ENCODE measurements at places on chromosomes 11 and 22. TPM values are rescaled to one million over a fixed set of nuclear protein-coding genes. Genes with fewer than 3 reads are reported as not detected.

GRCh38 chr11:115984228-115984627, 480.0 kb upstream of the CADM1 start:
- no peaks in the 10 kb centered on the region for H3K36me3 ChIP-seq
- peaks cover 6% of the 10 kb centered on the region for H3K4me1 ChIP-seq
- H3K27ac ChIP-seq = no peak overlapping the region
- no peak overlapping the region for H3K4me3 ChIP-seq
- H3K27me3 ChIP-seq = no peaks in the 10 kb centered on the region

GRCh38 chr11:33829430-33830141, 55.3 kb upstream of the FBXO3 start:
- peaks cover 50% of the 10 kb centered on the region for H3K27me3 ChIP-seq
- no peak for DNase-seq
- peak overlapping the region; percentile 5 for H3K27ac ChIP-seq
- H3K36me3 ChIP-seq = peaks cover 2% of the 10 kb centered on the region
- peaks cover 6% of the 10 kb centered on the region for H3K4me1 ChIP-seq

DNA sequence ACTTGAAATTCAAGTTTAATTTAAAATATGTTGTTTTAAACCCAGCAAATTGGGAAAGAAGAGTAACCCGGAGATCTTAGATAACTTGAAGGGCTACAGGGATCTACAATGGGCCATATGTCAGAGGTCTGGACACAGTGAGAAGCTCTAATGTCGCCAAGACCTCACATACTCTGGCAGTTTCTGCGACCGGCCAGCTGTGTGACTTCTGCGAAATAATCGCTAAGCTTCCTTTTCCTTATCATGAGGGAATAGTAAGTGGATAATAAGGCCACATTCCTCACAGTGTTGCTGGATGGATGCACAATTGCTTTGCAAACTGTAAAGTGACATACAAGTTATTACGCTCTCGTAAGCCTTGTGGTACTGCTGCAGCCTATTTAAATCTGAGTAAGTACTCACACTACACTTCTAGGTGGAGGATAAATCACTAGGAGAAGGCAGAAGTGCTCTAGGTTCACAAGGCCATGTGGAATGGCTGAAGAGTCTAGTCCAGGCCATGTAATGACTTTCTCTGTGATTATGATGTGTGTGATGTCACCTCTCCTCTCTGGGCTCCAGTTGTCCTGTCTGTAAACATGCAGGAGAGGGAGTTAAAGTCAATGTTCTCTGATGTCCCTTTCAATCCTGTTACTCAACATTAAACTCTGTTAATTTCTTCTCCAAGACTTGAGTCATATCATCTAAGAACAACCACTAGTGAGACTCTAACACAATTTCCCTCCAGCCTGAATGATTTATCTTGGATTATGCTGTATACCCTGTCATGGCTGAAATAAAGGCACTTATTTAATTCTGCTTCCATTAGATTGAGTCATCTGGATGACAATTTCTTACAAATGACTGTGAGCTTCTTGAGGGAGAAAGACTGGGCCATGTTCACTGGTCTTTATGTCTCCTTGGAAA, 192.6 kb upstream of the NARS2 start:
- no peak for DNase-seq
- H3K27ac ChIP-seq = no peak overlapping the region
- H3K27me3 ChIP-seq = no peaks in the 10 kb centered on the region
- no peak overlapping the region for H3K4me3 ChIP-seq
- no peaks in the 10 kb centered on the region for H3K36me3 ChIP-seq

- no peak for DNase-seq
- peaks cover 48% of the 10 kb centered on the region for H3K27me3 ChIP-seq
- H3K4me1 ChIP-seq = no peaks in the 10 kb centered on the region
- H3K4me3 ChIP-seq = no peak overlapping the region
Measured at GRCh38 chr22:22754961-22755777, 110.8 kb downstream of the GGTLC2 start.

DNA sequence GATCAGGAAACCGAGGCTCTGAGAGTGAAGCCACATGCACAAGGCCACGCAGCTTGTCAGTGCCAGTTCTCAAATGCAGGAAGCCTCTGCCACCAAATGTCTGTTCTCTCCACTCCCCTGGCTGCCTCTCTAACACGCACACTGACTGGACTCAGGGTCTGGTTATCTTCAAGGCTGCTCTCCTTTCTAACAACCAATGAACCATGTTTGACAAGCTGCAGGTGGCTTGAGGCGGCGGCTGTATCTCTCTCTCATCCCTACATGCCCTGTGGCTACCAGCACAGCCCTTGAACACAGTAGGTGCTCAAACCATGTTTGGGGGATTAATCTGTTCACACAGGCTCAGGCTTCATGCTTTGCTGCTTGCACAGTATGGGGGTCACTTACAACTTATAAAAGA, 23.7 kb downstream of the MFNG start:
- no peak overlapping the region for H3K27ac ChIP-seq
- no peaks in the 10 kb centered on the region for H3K36me3 ChIP-seq
- DNase-seq = no peak
- H3K4me1 ChIP-seq = no peaks in the 10 kb centered on the region

- DNase-seq = peak; percentile 80
- H3K4me3 ChIP-seq = no peak overlapping the region
- no peak overlapping the region for H3K27ac ChIP-seq
- H3K27me3 ChIP-seq = no peaks in the 10 kb centered on the region
Measured at GRCh38 chr22:21443057-21443734, 24.0 kb upstream of the TMEM191C start.

DNA sequence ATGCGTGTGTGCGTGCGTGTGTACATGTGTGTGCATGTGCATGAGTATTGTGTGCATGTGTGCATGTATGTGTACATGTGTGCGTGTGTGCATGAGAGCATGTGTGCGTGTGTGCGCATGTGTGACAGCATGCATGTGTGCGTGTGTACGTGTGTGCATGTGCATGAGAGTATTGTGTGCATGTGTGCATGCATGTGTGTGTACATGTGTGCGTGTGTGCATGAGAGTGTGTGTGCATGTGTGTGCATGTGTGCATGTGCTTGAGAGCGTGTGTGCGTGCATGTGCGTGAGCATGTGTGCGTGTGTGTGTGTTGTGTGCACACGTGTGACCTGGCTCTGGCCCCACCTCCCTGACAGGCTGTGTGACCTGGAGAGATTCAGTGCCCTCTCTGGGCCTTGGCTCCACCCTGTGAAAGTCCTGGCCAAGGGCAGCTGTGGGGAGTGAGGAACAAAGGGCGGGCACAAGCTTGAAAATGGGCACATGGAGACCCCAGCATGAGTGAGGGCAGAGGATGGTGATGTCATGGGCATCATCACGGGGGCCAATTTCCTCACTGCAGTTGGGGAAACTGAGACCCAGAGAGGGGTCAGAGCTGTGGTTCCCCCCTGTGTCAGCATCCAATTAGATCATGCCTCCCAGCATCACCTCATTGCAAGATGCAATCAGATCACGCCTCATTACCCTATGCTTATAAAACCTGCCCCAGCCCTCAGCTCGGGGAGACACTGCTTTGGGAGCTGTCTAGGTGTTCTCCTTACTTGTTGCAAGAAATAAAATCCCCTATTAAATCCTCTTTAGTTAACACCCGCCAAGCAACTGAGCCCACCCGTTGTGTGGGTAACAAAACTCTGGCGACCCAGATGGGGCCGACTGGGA, 658 bp downstream of the ACY3 start:
- H3K4me1 ChIP-seq = no peaks in the 10 kb centered on the region
- no peak overlapping the region for H3K4me3 ChIP-seq
- H3K36me3 ChIP-seq = no peaks in the 10 kb centered on the region
- peaks cover 16% of the 10 kb centered on the region for H3K27me3 ChIP-seq
- H3K27ac ChIP-seq = no peak overlapping the region

GRCh38 chr11:94201004-94201465, 72.4 kb downstream of the PANX1 start:
- no peaks in the 10 kb centered on the region for H3K4me1 ChIP-seq
- no peak overlapping the region for H3K27ac ChIP-seq
- H3K4me3 ChIP-seq = no peak overlapping the region
- H3K36me3 ChIP-seq = no peaks in the 10 kb centered on the region
- peaks cover 2% of the 10 kb centered on the region for H3K27me3 ChIP-seq

TBX10 gene
- total RNA-seq = not detected

DNA sequence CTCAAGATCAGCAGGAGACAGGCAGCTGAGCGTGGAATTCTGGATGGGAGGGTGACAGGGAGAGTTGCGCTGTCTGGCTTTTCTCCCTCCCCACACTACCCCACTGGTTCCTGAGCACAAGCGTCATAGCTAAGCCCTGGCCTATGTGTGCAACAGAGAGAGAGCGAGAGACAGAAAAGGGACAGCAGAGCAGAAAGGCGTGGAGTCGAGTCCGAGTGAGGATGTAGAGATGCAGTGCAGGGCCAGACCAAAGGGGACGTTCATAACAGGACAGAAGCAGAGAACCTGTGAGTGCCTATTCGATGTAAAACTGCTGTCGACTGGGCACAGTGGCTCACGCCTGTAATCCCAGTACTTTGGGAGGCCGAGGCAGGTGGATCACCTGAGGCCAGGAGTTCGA, 94.0 kb upstream of the TMEM45B start:
- no peaks in the 10 kb centered on the region for H3K4me1 ChIP-seq
- DNase-seq = no peak
- no peak overlapping the region for H3K4me3 ChIP-seq
- no peaks in the 10 kb centered on the region for H3K36me3 ChIP-seq
- no peak overlapping the region for H3K27ac ChIP-seq
- peaks cover 34% of the 10 kb centered on the region for H3K27me3 ChIP-seq

TRMU gene
- 39.2 TPM for total RNA-seq

GRCh38 chr22:21734540-21735199, 924 bp downstream of the YPEL1 start:
- peaks cover 8% of the 10 kb centered on the region for H3K4me1 ChIP-seq
- H3K36me3 ChIP-seq = no peaks in the 10 kb centered on the region
- no peak for DNase-seq
- no peaks in the 10 kb centered on the region for H3K27me3 ChIP-seq
- peak overlapping the region; percentile 79 for H3K4me3 ChIP-seq
- no peak overlapping the region for H3K27ac ChIP-seq

DNA sequence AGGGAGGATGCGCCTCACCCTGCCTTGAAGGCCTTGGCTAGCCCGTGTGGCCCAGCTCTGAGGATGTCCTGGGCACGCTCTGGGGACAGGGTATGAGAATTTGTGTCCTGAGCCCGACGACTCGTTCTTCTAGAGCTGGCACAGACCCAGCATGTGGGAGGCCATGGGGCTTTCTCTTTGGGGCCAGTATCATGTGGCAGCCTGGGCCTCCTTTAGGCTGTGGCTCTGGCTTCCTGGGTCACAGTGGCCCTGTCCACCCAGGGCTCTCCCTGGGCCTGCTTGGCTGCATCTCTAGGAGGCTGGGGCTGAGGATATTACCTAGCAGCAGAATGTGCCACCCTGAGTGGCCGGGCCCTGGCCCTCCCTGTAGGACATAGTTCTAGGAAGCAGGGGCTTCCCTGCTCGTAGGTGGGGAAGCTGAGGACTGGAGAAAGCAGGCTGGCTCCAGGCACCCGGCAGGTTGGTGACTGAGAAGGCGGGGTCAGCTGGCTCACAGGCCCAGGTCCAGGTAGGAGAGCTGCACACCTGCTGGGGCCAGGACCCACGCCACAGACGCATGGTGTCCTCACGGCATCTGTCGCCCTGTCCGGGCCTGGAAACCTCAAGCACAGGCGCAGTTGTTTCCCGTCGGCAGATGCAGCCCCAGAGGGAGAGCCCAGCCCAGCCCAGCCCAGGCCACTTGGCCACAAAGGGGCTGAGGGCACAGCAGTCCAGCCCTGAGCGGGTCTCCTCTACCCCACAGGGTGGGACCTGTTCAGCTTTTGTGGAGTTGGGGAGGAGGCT, 6.8 kb downstream of the CCDC188 start:
- peaks cover 1% of the 10 kb centered on the region for H3K36me3 ChIP-seq
- no peak overlapping the region for H3K27ac ChIP-seq
- H3K27me3 ChIP-seq = no peaks in the 10 kb centered on the region
- DNase-seq = no peak

OR1S1 gene
- total RNA-seq = not detected

DNA sequence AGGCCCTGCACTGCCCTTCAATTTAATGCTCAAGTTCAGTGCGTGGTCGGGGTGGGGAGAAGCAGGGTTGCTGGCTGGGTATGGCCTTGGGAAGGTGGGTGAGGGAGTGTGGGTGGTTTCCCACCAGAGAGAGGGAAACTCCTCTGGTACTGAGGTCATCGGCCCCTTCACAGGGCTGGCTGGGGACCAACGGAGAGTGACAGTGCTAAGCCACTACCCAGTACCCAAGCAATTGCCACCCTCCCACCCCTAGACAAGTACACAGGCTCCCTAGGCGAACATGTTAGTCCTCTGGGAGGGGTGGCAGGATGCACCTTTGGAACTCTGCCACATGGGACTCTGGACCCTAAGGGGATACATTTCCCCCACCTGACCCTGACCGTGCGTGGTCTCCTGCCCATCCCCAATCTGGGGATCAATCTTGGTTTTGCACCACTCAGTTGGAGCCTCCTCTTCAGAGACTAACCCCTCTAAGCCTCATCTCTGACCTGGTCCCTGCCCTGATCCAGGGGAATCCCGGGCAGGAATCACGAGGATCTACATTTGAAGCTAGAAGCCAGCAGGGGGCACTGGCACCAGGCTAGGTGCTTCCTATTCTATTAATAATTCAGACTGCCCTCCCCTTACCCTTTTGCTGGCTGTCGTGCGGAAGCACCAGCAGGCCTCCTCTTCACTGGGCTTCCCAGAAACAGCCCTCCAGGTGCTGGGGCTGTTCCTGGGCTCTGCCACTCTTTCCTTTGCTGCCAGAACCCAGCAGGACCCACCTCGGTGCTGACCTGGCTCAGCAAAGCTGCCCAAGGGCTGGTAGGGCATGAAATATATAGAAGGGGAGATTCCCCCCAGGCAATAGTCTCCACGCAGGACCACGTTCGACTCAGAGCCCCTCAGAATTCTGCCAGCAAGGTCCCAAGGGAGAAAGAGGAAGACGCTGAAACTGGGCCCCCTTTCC, 377.7 kb downstream of the TENM4 start:
- DNase-seq = no peak
- H3K27me3 ChIP-seq = no peaks in the 10 kb centered on the region
- no peak overlapping the region for H3K27ac ChIP-seq
- no peaks in the 10 kb centered on the region for H3K36me3 ChIP-seq
- H3K4me1 ChIP-seq = peaks cover 29% of the 10 kb centered on the region
- H3K4me3 ChIP-seq = no peak overlapping the region

KCNJ1 gene
- not detected for total RNA-seq

DNA sequence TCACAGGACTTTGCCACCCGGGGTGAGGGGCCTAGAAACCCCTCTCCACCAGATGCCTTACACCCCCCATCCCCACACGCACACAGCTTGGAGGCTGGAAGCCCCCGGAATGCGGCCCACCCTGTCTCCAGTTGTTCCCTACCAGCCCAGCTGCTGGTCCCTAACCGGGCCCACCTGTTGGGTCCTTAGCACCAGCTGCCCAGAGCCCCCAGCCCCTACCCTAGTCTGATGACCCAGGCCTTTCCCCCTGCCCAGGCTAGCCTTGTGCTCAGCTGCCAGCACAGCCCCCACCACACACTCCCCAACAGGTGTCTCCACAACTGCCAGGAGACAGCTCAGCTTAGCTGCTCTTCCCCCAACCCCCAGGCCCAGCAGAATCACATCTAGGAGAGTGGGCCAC, 67.1 kb downstream of the CDKN1C start:
- H3K27ac ChIP-seq = no peak overlapping the region
- DNase-seq = no peak
- peaks cover 3% of the 10 kb centered on the region for H3K27me3 ChIP-seq
- H3K36me3 ChIP-seq = peaks cover 21% of the 10 kb centered on the region
- H3K4me1 ChIP-seq = peaks cover 21% of the 10 kb centered on the region

All from chondrocyte (in vitro differentiated cells).